ENCODE measurements at places on chromosomes 5 and 9.

GRCh38 chr5:135174315-135175096, 140.5 kb upstream of the PITX1 start:
- DNase-seq, result no peak
- no peaks in the 10 kb centered on the region for H3K36me3 ChIP-seq

DNA sequence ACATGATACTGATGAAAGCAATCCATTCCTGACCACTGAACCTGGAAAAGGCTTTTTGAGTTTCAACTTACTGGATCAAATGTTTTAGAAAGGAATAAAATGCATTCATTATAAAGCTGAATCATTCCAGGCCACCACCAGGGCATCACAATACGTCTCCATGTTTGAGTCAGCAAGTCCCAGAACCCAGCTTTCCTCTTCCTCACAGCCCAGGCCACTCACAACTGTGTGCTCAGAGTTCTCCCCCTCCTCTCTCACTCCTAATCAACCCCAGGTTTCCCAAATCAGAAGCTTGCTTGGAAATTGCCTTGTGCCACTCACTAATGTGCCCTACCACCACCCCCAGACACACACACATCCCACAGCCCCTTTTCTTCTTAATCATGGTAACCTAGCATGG, 91.7 kb downstream of the GNA14 start:
- H3K36me3 ChIP-seq, result no peaks in the 10 kb centered on the region
- no peak overlapping the region for H3K4me3 ChIP-seq
- DNase-seq, result no peak

- no peak overlapping the region for H3K27ac ChIP-seq
- no peaks in the 10 kb centered on the region for H3K4me1 ChIP-seq
- H3K36me3 ChIP-seq, result no peaks in the 10 kb centered on the region
- H3K4me3 ChIP-seq, result no peak overlapping the region
- H3K27me3 ChIP-seq, result no peaks in the 10 kb centered on the region
- no peak for DNase-seq
Observed at GRCh38 chr5:84259283-84260045, 125.2 kb downstream of the EDIL3 start.

GRCh38 chr9:91089405-91090129, 272.2 kb downstream of the AUH start:
- no peaks in the 10 kb centered on the region for H3K4me1 ChIP-seq
- no peaks in the 10 kb centered on the region for H3K27me3 ChIP-seq
- no peak overlapping the region for H3K27ac ChIP-seq
- no peak for DNase-seq
- H3K36me3 ChIP-seq, result no peaks in the 10 kb centered on the region

GRCh38 chr5:69450116-69450515, 35.2 kb downstream of the MARVELD2 start:
- no peaks in the 10 kb centered on the region for H3K36me3 ChIP-seq
- DNase-seq, result no peak
- H3K27me3 ChIP-seq, result no peaks in the 10 kb centered on the region
- H3K4me1 ChIP-seq, result no peaks in the 10 kb centered on the region
- no peak overlapping the region for H3K4me3 ChIP-seq
- H3K27ac ChIP-seq, result no peak overlapping the region

GRCh38 chr5:82023644-82024043, 51.8 kb downstream of the ATG10 start:
- H3K27me3 ChIP-seq, result no peaks in the 10 kb centered on the region
- no peak for DNase-seq
- no peaks in the 10 kb centered on the region for H3K4me1 ChIP-seq
- H3K27ac ChIP-seq, result no peak overlapping the region

DNA sequence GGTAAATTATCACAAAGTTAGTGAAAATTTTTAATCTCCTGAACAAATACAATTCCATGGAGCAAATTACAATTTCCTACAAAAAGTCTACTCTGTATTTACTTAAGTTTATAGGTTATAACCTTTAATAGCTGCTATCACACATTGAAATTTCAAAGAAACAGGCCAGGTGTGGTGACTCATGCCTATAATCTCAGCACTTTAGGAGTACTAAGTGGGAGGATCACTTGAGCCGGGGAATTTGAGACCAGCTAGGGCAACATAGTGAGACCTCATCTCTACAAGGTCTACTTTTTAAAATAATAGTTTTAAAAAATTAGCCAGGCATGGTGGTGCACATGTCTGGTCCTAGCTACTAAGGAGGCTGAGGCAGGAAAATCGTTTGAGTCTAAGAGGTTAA, 50.3 kb downstream of the HINT1 start:
- H3K4me1 ChIP-seq, result no peaks in the 10 kb centered on the region
- H3K4me3 ChIP-seq, result no peak overlapping the region
- no peak overlapping the region for H3K27ac ChIP-seq
- no peaks in the 10 kb centered on the region for H3K36me3 ChIP-seq

DNA sequence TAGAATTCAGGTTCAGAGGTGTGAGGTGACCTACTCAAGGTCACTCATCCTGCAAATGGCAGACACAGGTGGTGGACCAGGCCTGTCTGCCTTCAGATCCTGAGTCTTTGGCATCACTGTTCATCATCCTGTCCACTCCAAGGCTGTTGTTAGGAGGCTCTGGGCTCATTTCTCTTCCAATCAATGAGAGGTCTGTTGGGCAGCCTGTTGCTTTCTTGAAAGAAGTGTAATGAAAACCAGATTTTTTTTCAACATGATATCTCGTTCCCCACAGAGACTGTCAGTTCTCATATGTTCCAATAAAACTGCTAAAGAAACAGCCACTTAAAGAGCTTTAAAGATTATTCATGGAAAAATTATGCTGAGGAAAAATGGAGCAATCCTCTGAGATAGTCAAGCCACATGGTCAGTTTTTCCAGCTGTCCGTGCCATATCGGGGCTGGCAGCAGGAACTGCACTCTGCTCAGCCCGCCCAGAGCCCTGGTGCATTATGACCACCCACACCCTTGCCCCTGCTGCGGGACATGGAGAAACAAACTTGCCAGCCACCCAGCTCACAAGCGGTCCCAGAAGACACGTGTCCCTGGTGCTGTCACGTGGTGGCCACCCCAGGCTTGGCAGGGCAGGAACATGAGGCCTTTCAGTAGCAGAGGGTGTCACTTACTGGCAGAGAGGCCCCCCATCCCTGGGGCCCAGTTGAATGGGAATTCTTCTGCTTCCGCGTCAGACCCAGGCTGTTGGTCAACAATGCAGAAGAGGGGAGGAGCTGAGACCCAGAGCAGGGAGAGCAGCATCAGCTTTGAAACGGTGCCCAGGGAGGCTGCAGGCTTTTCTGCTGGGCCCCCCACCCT, 63.7 kb upstream of the ANGPTL2 start:
- no peak overlapping the region for H3K27ac ChIP-seq
- no peak for DNase-seq
- no peaks in the 10 kb centered on the region for H3K27me3 ChIP-seq
- no peaks in the 10 kb centered on the region for H3K36me3 ChIP-seq

DNA sequence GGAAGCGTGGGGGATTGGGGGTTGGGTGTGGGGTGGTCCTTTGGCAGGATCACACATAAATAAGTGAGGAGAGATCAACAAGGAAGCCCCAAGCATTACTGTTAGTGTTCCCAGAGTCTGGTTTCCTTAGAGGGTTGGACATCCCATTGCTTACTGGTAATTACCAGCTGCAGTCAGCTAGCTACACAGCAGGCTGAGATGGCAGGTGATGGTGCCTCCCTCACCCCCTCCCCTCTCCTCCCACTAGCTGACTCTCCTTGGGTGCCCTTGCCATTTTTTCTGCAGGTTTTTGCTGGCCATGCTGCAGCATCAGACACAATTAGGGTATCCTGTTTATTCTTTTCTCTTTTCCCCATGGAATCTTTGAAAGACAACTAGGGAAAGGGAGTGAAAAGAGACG, 107.5 kb upstream of the TLR4 start:
- no peaks in the 10 kb centered on the region for H3K4me1 ChIP-seq
- no peak for DNase-seq
- no peaks in the 10 kb centered on the region for H3K27me3 ChIP-seq

- no peaks in the 10 kb centered on the region for H3K27me3 ChIP-seq
- DNase-seq, result no peak
- H3K27ac ChIP-seq, result no peak overlapping the region
- H3K36me3 ChIP-seq, result no peaks in the 10 kb centered on the region
- no peak overlapping the region for H3K4me3 ChIP-seq
- no peaks in the 10 kb centered on the region for H3K4me1 ChIP-seq
Observed at GRCh38 chr9:529731-530130, 311.8 kb upstream of the DMRT1 start.

DNA sequence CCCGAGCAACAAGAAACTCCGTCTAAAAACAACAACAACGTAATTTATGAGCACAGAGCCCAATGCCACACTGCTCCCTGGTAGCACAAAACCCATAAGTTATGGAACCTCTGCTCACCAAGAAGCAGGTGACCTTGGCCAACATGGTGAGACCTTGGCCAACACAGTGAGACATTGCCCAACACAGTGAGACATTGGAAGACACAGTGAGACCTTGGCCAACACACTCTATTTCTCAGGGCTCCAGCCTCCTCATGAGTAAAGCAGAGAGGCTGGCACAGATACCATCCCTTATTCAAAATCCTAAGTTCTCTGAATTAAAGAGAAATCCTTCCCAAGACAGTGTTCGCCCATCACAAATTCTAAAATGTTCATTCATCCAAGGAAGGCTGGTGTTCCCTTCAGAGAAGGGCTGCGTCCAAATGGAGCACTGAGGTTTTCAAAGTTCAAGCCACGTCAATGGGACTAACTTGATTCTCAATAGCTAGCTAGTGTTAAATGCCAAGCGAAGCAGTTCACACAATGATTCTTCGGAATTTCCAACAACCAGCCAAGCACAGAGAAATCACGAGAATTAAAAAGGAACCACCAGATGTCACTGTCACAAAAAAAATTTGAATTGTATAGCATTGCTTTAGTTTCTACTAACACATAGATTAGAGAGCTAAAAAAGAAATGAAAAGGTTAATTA, 29.5 kb downstream of the TTC39B start:
- H3K27me3 ChIP-seq, result no peaks in the 10 kb centered on the region
- H3K4me3 ChIP-seq, result no peak overlapping the region
- no peak for DNase-seq
- H3K27ac ChIP-seq, result no peak overlapping the region
- no peaks in the 10 kb centered on the region for H3K36me3 ChIP-seq
- peaks cover 19% of the 10 kb centered on the region for H3K4me1 ChIP-seq

DNA sequence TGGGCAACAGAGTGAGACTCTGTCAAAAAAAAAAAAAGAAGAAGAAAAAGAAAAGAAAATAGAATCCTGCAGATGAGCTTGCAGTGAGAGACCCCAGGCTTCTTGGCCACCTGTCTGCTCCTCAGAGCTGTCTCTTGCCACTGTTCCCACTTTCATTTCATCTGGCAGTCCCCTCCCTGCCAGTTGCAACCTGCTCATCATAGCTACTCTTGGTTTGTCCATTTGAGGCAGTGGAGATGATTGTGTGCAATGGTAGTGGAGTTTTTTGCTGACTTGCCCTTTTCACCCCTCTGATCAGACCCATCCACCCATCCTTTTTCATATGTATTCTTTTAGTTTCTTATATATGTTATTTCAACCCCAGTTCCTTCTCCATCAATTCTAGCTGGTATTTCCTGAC, 28.7 kb downstream of the ANKRD33B start:
- no peak overlapping the region for H3K4me3 ChIP-seq
- no peaks in the 10 kb centered on the region for H3K36me3 ChIP-seq
- H3K27me3 ChIP-seq, result no peaks in the 10 kb centered on the region
- H3K27ac ChIP-seq, result no peak overlapping the region
- H3K4me1 ChIP-seq, result peaks cover 8% of the 10 kb centered on the region
